ENCODE measurements at places on chromosomes 4 and X. TPM values are rescaled to one million over a fixed set of nuclear protein-coding genes. Genes with fewer than 3 reads are reported as not detected.

Gene NPY5R
- 0.34 TPM for total RNA-seq

Gene KCND1
- total RNA-seq = 0.83 TPM

Gene SASH3
- total RNA-seq = 10.4 TPM

Gene SPANXN4
- total RNA-seq = not detected

Gene MAD2L1
- under 0.01 TPM for total RNA-seq

Gene ZC4H2
- 12.0 TPM for total RNA-seq

Gene GJB1
- not detected for total RNA-seq

Gene RXFP1
- not detected for total RNA-seq

Gene UGT2B11
- not detected for total RNA-seq

Gene PDLIM3
- total RNA-seq = 1,279 TPM

Gene KLHL13
- 14.0 TPM for total RNA-seq

Gene TMEM150C
- total RNA-seq = 8.3 TPM

Gene SPP1
- 45.4 TPM for total RNA-seq

- DNase-seq = no peak
Observed at GRCh38 chrX:6505960-6506359, 29.0 kb downstream of the VCX3A start.

- DNase-seq = no peak
Observed at GRCh38 chrX:69102612-69103194, 62.5 kb downstream of the PJA1 start.

GRCh38 chr4:2183394-2183793 is 58.5 kb downstream of the HAUS3 start:
- no peak for DNase-seq

DNA sequence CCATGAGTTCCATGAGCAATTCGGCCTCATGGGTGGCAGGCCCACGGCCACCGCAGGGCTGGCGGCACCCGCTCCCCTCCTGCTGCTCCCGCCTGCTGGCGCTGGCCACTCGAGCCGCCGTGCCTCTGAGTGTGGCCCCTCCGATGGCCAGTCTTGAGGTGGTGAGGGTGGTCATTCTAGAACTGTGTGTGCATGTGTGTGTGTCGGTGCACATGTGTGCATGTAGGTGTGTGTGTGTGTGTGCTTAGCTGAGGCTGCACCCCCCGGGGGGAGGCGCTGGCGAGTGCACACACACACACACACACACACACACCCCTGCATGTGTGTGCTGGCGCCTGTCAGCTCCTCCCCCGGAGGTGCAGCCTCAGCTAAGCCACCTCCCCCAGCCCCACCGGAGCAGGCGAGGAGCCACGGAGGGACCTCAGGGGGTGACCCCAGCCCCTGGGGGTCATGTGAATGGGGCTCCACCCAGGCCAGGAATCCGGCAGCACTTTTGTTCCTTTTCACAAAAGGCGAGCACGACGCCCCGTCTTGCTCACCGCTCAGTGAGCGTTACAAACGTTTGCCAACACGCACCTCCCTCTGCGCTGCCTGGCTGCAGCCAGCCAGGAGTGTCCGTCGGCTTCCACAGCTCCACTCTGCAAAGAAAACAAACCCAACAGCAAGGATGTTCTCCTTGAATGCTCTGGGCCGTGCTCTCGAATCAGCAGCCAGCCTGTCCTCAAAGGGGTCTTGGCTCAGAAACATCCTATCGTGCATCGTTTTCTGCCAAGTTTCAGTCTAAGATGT is 29.9 kb downstream of the FGFRL1 start:
- no peak for DNase-seq

GRCh38 chr4:1469607-1470392 is 63.6 kb upstream of the NKX1-1 start:
- no peak for DNase-seq

GRCh38 chr4:31362756-31363155 is 642.6 kb downstream of the PCDH7 start:
- no peak for DNase-seq

DNA sequence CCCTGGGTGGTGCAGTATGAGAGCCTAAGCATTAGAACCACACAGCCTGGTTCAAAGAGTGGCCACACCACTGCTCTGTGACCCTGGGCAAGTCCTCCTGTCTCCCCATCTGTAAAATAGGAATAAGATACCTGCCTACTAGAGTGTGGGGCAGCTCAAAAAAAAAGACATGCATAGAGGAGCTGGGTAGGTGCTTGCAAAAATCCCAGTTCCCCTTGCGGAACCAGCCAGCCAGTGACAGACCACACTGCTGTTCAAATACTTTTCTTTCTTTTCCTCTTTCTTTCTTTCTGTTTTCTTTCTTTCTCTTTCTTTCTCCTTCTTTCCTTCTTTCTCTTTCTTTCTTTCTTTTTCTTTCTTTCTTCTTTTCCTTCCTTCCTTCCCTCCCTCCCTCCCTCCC is 63.0 kb upstream of the TRIM2 start:
- no peak for DNase-seq

DNA sequence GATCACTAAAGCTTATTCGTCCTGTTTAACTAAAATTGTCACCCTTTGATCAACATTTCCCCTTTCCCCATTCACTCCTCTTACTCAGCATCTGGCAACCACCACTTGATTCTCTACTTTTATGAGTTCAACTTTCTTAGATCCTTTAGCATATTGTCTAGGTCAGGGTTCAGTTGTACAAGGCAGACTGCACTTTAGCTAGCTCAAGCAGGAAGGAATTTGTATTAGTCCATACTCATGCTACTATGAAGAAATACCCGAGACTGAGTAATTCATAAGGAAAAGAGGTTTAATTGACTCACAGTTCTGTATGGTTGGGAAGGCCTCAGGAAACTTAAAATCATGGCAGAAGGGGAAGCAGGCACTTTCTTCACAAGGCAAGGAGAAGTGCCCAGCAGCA is 44.3 kb downstream of the TASL start:
- no peak for DNase-seq

DNA sequence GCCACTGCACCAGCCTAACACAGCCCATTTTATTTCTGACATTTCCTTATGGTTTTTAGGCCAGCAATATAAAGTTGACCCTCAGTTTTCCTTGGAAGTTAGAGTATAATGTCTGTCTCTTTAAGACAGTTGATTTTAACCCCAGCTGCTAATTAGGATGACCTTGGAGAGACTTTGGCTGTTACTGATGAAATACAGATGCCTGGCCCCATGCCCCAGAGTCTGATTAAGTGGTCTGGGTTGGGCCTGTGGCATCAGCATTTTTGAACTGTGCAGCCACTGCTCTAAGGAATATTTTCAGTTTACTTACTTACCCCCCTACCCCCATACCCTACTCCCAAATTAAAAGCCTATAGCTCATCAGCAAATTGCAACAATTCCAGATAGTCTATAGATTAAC is 85.8 kb downstream of the DCLK2 start:
- peak; percentile 12 for DNase-seq

- no peak for DNase-seq
Observed at GRCh38 chr4:100317032-100317864, 127.0 kb upstream of the DDIT4L start.

DNA sequence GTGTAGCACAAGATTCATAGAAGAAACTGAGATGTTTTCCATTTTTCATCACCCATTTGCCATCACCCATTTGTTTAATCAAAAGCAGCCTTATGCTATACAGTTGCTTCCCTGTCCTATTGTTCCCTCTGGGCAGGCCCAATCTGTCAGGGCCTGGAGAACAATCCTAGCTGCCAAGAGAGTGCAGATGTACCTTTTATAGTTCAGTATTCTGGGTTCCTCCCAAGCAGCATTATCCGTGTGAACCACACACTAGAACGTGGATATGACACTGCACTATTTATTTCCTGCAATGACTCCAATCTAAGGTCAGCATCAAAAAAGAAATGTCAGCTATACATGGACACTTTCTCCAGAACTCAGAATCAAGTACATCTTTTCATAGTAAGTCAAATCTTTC is 269.0 kb downstream of the ADGRA3 start:
- no peak for DNase-seq

GRCh38 chr4:154527308-154527707 is 22.9 kb downstream of the PLRG1 start:
- DNase-seq = no peak

GRCh38 chr4:76585272-76585671 is 150.2 kb downstream of the SHROOM3 start:
- DNase-seq = no peak

GRCh38 chr4:182478475-182478874 is 235.3 kb downstream of the TENM3 start:
- no peak for DNase-seq

DNA sequence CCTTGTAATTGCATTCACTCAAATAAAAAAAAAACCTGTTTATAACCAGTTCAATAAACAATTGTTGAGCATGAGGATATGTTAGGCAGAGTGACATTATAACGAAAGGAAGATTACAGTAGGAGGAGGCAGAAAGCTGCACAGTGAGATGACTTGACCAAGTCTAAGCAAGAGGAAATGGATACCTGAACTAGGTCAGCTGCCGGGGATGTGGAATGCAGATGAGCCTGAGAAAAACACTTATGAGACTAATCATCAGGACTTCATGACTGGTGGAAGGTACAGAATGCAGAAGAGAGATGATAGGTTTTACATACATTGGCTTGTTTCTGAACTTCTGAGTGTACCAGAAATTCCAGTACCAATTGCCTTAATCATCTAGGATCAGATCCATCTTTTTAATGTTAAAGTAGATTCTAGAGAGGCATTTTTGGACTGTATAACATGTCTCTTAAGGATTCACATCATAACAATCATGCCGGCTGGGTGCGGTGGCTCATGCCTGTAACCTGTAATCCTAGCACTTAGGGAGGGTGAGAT is 208.1 kb upstream of the PPP3CA start:
- DNase-seq = no peak

- no peak for DNase-seq
Observed at GRCh38 chrX:13334491-13334890, 14.6 kb upstream of the ATXN3L start.

- DNase-seq = no peak
Observed at GRCh38 chrX:136822337-136823095, 41.8 kb upstream of the ARHGEF6 start.

- no peak for DNase-seq
Observed at GRCh38 chr4:49063670-49064069, 77.6 kb downstream of the CWH43 start.

DNA sequence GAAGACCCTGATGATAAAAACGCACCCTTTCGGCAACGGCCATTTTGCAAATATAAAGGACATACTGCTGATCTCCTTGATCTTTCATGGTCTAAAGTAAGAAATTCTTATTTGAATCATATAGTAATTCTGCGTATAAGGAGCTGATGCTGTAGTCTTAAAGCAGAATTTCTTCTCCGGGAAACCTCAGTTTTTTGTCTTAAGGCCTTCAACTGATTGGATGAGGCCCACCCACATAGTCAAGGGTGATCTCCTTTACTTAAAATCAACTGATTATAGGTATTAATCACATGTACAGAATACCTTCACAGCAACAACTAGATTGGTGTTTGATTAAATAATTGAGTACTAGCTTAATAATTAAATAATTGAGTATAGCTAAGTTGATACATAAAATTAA is 62.8 kb upstream of the DOCK11 start:
- DNase-seq = no peak

DNA sequence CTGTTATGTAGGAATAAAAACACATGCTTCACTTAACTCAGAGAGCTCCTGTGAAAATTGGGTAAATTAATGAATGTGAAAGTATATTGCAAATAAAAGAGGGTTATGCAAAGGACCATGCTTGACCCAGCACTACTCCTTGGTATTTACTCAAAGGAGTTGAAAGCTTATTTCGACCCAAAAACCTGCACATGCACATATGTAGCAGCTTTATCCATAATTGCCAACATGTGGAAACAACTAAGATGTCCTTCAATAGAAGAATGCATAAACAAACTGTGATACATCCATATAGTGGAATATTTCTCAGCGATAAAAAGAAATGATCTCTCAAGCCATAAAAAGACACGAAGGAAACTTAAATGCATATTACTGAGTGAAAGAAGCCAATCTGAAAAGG is 41.7 kb upstream of the SRD5A3 start:
- DNase-seq = no peak

- no peak for DNase-seq
Observed at GRCh38 chr4:25861280-25861950, 1.4 kb downstream of the SEL1L3 start.

DNA sequence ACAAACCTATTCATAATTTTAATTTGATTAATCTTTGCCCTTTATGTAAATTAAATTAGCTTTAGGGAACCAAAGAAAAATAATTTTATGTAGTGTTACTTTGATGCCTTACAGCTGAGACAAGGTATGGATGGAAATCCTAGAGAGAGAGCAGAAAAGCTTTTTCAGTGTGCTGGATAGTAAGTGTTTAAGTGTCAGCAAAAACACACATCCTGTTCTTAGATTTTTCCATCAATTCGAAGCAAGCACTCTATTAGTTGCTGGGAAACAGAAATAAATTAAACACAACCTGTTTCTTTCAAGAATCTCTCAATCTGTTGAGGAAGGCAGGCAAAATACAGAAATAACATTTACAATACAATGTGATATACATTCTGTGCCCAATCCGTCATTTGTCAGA is 327.8 kb downstream of the GALNTL6 start:
- no peak for DNase-seq

GRCh38 chr4:176099314-176099713 is 33.7 kb downstream of the WDR17 start:
- DNase-seq = no peak

Measured in esophagus muscularis mucosa (tissue), 4 donors.